GOT3 (cell line): ENCODE measurements at places on chromosomes 6 and 20.

DNA sequence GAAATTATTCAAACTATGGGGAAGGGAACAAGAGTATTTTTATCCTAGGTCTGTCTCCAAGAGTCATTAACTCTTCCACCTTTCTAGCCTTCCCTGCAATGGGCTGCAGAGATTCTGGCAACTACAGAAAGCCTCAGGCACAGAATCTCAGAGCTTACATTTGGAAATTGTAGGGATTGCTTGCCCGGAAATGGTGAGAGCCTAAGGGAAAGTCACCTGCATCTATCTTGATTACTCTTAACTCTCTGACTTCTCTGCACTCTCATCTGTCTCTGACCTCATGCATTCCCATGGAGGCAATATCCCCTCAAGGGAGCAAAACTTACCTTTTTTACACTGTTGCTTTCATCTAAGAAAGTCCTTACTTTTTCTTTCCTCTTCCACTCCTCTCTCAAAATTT, 513.2 kb upstream of the MARCKS start:
- DNase-seq = no peak

GRCh38 chr6:105374010-105374420, 28.9 kb downstream of the PREP start:
- no peak for DNase-seq

DNA sequence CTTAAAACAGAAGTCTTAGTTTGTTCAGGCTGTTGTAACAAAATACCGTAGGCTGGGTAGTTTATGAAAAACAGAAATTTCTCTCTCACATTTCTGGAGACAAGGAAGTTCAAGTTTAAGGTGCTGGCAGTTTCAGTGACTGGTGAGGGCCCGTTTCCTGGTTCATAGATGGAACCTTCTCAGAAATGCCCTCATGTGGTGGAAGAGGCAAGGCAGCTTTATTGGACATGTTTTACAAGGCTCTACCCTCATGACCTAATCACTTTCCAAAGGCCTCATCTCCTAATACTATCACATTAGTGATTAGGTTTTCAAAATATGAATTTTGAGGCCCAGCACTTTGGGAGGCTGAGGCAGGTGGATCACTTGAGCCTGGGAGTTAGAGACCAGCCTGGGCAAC, 2.4 kb downstream of the HEBP2 start:
- no peak for DNase-seq

DNA sequence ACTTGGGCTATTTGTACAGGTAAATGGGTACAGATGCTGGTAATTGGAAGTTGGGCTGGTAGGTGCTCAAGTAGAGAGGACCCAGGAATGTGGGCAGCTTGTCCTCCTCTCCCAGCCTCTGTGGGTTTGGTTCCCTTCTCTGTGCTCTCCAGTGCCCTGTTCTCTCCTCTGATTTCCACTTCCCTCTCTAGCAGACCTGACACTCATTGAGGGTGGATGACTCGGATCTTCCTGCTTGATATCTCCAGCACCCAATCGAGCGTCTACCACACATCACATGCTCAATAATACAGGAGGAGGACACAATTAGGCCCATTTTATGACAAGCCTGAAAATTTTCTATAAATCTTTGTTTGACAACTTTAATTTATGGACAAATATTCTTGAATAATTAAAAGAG, 23.7 kb downstream of the CST1 start:
- DNase-seq = no peak

DNA sequence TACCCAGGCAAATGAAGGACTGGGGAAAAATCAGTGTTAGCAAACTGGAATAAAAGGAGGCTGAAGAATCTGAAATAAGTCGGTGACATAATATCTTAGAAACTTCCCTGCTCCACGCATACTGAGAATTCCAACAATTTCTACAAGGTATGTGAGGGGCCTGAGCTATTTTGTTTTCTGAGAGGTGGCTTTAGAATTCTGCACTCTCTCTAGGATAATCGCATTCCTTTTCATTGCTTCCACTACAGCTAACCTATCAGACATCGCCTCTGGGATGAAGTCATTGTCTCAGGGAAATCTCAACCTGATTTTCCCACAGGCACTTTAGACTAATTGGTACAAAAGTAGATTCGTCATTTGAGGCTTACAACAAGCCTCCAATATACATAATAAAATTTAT, 740.8 kb downstream of the PHF3 start:
- DNase-seq = no peak

DNA sequence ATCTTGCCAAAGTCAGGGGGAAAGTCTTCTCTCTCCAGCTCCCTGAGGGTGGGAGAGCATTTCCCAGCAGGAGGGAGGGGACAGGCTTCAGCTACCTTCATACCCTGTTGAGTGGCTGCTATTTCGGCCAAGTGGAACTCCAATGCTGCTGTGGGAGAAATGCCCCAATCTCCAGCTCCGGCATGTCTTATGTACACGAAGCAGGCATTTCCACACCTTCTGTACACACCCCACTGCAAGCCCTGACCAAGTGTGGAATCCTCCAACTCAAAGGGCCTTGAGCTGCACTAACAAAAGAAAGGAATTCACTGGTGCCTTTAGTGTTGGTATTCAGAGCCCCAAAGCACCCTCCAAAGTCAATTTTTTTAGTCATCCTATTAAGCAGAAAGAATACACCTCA, 313.6 kb upstream of the NT5E start:
- DNase-seq = no peak

DNA sequence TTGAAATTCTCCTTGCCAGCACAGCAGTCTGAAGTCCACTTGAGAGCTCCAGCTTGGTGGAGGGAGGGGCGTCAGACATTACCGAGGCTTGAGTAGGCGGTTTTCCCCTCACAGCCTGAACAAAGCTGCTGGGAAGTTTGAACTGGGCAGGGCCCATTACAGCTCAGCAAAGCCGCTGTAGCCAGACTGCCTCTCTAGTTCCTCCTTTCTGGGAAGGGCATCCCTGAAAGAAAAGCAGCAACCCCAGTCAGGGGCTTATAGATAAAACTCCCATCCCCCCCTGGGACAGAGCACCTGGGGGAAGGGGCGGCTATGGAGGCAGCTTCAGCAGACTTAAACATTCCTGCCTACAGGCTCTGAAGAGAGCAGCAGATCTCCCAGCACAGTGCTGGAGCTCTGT, 325.3 kb downstream of the GJA1 start:
- no peak for DNase-seq

DNA sequence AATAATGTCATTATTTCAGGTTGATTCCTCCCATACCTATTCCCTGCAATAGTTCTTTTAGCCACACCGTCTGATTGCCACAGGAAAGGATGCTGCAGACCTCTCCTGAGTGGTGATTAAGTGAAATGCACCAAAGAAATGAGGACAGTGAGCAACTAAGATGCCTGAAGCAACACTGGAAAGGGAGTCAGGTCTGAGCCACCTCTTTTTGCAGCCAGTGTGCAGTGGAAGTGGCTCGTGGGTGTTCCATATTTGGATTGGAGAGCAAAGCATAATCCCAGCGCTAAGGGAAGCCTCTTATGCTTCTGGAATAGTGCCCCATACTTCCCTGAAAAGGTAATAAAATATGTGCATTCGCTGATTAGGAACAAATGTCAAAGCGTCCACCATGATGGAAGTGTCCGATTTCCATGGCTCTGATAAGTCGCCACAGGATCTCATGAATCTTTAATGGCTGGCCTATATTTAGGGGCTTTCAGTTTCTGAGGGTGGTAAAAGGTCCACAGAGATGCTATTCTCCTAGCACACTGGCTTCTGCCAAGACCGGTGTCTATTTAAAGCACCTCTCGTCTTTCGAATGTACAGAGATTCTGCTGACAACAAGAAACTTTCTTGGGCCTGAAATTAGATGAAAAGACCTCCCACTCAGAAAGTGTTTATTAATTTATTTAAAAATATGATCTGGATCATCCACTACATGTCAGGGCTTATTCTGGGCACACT, 253.9 kb downstream of the SLC24A3 start:
- DNase-seq = no peak

DNA sequence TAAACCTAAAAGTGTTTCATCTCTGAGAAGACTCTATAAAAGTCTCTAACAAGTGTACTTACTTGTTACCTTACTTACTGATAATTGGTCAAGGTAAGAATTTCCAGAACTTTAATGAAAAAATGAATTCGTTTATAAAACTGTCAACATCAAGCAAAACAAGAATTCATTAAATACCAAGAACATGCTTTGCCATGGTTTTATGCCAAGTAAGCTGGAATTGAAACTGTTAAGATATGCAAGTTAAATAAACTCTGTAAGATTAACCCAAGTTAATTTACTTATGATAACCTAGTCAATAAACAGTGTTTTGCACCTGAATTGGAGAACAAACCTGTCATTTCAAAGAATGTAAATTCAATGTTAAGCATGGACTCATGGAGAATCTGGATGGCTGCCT, 17.1 kb upstream of the DEFB113 start:
- DNase-seq = no peak

GRCh38 chr20:3551681-3552434, 81.0 kb downstream of the ATRN start:
- no peak for DNase-seq

DNA sequence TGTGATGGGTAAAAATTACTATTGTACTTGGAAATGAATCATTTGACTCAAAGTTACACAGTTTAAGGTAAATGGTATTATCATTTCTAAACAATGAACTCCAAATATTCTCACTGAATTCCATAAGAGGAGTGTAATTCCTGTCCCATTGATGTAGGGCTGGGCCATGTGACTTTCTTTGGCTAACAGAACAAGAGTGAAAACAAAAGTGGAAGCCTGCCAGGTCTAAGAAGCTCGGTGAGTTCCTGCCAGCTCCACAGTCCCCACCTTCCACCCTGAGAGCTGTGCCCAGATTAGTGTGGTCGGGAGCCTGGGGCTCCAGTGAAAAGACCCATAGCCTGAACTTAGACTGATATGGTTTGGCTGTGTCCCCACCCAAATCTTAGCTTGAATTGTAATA, 24.6 kb downstream of the TBXT start:
- DNase-seq = no peak

DNA sequence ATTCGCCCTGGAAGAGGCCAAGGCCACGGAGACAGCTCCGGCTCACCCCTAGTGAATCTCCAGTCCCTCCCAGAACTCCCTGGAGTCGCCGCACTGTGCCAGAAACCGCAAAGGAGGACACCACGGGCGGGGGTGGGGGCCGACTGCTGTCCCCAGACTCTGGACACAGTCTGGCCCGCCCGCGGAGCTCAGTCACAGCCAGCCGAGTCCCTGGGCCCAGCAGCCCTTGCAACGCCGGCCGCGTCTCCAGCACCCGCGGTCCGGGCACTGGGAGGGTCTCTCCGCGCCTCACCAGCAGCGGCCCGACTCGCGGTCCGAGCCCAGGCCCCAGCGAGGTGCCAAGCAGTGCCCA, 518 bp downstream of the PEX6 start:
- no peak for DNase-seq

GRCh38 chr6:135739288-135739687, 112.2 kb upstream of the PDE7B start:
- no peak for DNase-seq

DNA sequence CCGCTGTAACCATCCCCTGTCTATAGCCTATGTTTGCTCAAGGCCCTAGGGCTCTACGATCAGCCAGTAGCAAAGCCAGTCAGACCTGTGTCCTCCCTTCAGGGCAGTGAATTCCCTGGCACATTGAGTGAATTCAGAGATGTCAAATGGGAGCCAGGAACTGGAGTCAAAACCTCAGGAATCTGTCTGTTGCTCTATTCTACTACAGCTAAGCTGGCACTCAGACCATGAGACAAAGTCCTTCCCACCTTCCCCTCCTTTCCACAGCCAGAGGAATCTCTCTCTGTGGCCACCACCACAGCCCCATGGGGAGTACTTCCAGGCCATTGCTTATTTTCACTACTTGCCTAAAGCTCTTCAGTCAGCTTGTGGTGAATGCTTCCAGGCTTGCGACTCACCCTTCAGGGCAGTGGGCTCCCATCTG, 82.0 kb downstream of the PKIB start:
- DNase-seq = peak; percentile 48

DNA sequence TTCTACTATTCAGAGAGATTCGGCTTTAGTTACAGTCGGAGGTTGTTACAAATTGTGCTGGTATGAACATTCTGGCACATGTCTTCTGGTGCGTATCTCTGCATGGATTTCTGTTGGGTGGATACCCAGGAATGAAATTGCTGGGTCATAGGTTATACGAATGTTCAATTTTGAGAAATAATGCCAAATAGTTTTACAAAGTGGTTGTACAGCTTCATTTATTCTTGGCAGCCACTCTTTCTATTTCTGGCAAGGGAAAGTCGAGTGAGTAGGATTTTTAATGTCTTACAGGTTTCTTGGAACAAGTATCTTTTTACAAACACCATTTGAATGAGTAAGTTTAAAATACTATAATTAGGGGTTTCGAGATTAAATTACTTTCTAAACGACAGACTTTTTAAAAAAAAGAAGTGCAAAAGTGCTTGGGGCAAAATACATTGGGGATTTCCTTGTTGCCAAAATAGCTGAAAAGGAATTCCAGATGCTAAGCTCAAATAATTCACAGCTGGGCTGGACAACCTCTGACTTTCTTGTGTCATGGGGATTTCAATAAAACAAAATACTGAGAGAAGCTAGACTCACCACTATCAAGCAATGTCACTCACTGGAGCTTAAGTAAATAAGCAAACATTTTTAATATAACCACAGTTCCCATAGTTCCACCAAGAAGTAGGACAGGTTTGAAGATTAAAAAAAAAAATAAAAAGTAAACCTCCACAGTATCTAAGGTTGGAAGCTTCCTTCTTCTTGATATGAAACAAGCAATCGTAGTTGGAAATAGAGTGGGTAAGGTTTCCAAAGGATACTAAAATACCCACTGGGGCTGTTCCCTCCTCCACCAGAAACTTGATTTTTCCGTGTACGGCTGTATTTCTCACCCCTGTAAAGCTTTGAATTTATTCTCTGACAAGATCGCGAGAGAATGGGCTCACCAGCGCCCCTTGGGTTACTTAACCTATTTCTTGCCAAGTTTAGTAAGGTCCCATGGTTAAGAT, 21.6 kb upstream of the GFOD1 start:
- DNase-seq = no peak

DNA sequence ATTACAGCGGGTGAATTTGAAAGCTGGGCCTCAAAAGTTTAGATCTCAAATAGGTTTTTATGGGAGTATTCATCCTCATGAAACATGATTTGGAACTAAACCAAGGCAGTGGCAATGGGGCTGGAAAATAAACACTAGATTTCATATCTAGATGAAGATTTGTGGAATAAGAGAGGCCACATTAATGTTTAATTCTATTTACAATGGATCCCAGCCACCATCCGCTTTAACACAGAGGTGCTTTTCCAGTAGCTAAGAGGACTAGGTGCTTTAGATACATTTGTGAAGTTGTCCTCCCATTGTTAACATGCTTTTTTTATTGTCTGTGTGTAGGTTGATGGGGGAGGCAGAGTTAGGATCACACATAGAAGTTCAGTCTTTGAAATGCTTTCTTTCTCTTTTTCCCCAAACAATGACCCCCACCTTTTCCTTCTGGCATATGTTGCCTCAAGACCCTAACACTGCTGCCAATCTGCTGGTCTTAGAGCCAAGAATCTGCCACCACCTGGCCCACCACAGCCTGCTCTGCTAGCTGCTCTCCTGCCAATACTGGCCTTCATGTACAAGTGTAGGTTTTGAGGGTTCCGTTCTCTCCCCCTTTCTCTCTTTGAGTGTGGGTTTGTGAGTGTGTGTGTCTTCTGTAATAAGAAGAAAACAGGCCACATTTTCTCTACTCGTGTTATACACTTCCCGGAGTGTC, 27.8 kb upstream of the GFRAL start:
- DNase-seq = no peak
